ENCODE measurements at places on chromosomes 7 and 10.

DNA sequence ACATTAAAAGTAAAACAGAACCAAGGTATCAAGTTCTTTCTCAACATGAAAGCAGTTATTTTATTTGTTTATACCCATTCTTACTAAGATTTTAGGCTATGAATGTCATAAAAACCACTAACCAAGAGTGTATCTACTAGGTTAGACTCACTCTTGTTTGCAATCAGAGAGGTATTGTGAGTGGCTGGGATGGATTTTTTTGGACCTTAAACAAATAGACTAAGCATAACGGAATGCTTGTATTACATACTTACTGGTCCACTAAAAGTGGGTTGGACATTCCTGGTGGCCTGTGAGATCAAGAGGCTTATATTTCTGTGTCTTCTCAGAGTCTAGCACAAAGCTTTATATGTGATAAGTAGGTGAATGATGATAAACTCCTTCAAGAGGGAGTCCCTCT lies 32.6 kb upstream of the CBLL1 start:
- DNase-seq, result no peak

DNA sequence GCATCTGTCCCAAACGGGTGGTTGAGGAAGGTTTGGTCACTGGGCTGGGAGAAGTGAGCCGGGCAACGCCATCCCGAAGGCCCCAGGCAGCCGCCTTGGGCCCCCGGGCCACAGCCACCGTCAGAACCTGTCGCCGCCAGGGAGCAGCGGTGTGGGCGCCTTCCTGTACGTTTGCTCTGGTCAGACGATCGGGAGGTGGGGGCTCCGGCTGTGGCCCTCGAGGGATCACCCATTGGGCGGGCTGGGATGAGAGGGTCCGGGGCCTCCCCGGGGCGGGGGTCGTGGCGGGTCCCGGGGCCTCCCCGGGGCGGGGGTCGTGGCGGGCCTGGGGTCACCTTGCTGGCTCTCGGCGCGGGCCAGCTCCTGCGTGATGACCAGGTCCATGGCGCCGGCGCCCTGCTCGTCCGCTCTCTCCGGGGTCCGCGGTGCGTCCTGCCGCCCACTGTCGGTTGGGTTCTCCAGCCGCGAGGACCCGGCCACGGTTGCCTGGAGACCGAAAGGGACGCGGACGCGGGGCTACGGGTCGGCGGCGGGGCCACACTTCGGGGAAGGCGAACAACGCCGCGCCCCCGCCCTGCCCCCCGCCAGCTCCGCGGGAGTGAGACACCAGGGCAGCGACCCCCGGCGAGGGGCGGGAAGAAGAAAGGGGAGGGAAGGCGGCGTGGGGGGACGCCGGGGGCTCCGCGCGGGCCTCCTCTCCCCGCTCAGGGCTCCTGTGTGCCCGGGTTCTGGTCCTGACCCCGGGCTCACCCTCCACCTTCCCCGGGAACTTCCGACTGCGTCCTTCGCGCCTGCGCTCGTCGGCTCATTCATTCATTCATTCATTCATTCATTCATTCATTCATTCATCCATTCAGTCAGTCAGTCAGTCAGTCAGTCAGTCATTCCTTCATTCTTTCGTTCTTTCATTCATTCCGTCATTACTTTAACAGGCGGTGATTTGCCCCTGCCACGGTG lies at the start of gene CFAP46:
TSS of gene CFAP46 (minus strand) at position 470 of the 957 bp plus-strand sequence. CDS start at position 384, 86 bp downstream.
- DNase-seq, result no peak

DNA sequence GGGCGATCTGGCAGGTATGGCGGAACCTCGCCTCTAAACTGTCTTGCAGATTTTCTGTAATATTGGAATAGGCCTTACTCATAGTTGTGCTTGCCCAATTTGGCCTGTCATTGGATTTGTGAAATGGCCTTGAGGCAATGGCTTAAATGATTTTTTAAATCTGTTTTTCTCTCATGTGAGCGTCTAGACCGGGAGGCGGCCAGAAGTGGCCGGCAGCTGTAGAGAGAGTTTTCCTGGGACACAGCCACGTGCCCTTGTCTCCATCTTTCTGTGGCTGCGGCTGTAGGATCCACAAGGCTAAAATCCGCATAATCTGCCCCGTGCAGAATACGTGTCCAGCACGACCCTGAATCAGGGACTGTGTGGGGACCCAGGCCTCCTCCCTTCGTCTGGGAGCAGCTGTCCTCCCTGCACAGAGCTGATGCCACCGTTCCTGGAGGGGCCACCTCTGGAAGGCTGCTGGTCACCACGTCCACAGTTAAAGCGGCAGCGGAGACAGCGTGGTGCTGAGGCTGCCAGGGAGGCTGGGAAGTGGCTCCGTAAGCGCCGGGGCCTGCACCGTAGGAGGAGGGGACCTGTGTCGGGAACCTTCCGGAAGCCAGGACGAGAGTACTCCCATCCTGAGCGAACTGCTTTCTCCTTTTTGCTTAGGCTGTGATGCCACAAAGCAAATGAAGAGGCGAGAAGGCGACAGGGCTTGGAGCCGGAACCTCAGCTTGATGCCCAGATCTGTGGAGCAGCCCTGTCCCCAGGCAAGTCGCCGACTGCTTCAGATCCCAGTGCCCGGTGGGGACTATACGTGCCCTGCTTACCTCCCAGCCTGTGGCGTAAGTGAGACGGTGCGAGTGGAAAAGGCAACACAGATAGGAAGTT lies 99.8 kb downstream of the DYNC2I1 start:
- DNase-seq, result no peak

- no peak for DNase-seq
Measured at GRCh38 chr10:69656742-69657269, 26.8 kb downstream of the FAM241B start.

GRCh38 chr7:103121641-103122040 lies 27.3 kb downstream of the NAPEPLD start:
- no peak for DNase-seq

GRCh38 chr7:3236268-3236667 lies 64.8 kb upstream of the SDK1 start:
- no peak for DNase-seq

DNA sequence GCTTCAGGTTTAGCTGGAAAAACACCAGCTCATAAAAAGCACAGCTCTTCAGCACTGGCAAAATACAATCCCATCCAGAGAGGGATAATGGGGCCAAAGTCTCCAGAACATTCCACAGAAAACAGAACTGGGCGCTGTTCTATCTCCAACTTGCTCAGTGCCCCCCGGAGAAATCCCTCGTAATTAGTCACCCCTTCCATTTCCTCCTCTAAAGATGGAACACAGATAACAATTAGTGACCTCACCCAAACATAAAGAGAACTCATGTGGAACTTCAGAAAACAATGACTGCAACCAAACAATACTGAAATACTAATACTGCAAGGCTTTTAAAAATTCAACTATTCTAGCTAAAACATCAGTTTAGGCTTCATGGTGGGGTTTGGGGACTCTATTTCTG lies 46.3 kb downstream of the KIAA1549 start:
- no peak for DNase-seq

DNA sequence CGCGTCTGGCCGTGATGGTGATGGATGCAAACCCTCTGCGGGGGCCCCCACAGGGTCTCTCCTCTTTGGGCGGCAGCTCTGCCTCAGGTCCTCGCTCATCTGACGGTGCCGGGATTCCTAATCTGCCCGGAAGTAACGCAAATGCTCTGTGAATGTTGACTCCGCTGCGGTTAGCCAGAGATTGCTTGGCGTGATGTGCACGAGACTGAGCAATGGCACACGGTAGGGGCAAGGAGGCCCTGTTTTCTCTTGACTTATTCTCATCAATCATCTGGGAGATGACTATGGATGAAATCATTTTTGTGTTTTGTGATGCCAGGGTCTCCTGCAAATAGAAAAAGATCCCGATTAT lies 116.5 kb upstream of the ADAM12 start:
- DNase-seq, result no peak

DNA sequence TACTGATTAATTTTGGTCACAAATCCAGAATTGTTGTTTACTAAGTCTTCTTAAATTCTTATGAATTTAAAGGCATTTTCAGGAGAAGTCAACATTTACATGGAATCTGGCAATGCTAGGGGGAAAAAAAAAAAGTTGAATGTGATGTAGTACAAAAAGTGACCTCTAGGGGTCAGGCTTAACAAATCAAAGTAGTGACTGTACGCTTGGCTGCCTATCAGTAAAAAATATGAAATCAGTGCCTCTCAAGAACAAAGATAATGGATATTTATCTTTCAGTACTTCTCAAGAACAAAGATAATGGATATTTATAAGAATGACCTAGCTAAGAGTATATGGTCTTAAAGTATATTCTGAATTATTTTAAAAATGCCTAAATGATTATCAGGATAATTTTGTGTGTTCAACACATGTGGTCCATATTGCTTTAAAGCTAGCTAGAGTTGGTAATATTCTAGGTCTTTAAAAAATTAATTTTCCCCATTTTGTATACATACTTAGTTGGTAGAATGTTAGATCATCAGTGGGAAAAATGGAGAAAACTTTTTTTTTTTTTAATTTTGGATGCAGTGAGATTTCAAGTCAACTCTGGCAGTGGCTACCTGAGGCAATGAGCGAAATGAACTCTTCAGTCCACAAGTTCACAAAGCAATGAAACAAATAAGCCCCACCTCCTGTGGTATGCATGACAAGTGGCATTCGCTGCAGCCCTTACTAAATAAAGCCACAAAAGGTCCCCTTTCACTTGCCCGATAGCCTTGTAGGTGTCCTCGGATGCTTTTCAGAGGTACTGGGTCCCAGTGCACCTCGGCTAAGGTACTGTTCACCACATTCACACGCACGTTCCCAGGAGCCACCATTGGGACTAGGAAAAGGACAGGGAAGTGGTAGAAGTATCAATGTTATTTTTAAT lies 51.2 kb upstream of the LAMB4 start:
- DNase-seq, result no peak

- no peak for DNase-seq
Measured at GRCh38 chr7:37912756-37913155, 3.9 kb downstream of the SFRP4 start.

- no peak for DNase-seq
Measured at GRCh38 chr7:16067711-16068110, 353.6 kb downstream of the CRPPA start.
